Activated CD8-positive, alpha-beta memory T cell treated with anti-CD3 and anti-CD28 coated beads, Interleukin-2, amount 10 ng/mL, durations not matched to agents 7 days and 5 days (primary cell): ENCODE measurements at places on chromosomes 6 and 20.

- DNase-seq, result peak; percentile 54
Measured at GRCh38 chr6:1604158-1605003, 5.3 kb upstream of the FOXC1 start.

DNA sequence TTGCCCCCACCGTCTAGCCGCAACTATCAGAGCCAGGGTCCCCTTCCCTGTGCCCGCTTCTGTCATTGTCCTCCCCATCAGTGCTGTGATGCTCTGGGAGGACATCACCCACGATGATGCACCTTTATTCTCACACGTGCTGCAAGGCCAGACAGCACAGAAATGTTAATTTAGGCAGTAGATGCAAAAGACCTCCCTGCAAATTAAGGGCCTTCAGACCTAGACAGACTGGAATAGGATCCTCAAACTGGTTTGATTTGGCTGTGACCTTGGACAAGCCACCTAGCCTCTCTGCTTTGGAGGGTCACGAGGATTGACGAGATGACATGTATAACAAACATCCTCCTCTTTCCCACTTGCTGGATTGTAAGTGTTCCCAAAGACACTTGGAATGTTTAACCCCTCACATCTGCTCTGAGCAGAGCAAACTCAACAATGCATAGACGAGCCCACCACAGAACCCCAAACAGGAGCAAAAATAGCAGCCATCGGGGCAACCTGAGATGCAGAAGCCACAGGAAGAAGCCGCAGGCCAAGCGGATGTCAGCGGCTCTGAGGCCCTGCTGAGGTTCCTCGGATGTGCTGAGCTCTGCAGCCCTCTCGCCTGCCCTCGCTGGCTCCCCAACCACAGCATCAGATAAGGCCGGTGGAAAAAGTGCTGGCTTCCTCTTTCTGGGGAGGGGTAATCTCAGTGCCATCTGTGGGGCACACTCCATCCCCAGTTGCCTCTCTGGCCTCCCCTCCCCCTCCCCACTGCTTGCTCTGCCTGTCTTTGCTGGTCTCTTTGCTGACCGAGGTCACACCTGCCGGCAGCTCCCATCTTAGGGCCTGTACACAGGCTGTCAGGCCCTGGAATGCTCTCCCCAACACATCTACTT lies 35.3 kb downstream of the TOX2 start:
- peak; percentile 96 for DNase-seq

- no peak for DNase-seq
Measured at GRCh38 chr6:125888989-125889656, 67.4 kb upstream of the HINT3 start.

- DNase-seq, result no peak
Measured at GRCh38 chr6:150352321-150353296, 16.2 kb upstream of the IYD start.

DNA sequence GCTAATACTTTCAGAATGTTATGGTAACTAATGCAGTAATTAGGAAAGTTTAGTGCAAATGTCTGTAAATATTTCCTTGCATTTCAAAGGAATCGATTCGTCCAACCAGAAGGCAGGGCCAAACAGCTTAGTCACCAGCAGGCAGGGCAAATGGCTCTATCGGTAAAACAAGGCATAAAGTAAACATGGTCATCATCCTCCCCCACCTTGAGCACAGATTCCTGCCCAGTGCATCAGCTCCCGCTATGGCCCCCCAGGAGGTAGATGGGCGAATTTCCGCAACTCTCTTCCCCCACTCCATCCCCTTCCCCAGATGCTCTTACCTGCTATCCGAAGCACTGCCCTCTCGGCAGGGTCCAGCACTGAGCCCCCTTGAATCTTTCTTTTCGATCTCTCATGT lies 103.8 kb upstream of the BEND6 start:
- DNase-seq, result no peak

DNA sequence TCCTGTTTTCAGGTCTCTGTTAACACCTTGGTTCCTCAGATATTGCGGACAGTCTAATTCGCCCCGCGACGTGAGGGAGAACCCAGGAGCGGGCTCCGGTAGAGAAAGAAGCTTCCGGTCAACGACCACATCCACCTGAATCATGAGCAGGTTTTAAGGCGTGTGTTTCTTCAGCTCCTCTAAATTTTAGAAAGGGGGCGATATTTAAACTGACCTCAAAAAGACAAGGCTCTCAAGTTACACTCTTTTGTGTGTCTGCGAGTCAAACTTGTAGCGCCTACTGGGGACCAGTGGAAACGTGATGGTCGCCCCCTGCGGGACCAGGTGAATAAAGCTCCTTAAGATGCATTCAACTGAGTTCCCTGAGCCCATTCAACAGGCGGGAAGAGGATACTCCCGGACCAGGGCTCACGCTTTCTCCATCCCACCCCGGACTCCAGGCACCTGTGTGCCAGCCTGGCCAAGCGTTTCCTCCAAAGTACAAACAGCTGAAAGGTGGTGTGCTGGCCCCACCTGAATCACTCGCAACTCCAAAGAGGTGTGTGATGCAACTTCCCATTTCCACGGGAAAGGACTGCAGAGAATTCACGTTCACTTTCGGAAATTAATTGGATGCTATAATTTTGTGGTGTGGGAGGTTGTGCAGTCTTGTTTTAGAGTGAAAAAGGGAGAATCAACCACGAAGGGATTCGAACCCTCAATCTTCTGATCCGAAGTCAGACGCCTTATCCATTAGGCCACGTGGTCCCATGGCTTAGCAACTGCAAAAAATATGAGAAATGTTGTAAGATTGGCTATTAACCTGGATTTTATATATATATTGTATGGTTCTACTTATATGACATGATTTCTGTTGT lies 17.0 kb downstream of the GPX5 start:
- peak; percentile 60 for DNase-seq

- no peak for DNase-seq
Measured at GRCh38 chr6:72865467-72865866, 243.6 kb downstream of the KCNQ5 start.

GRCh38 chr6:26483727-26484126 lies 16.4 kb upstream of the BTN1A1 start:
- DNase-seq, result no peak

DNA sequence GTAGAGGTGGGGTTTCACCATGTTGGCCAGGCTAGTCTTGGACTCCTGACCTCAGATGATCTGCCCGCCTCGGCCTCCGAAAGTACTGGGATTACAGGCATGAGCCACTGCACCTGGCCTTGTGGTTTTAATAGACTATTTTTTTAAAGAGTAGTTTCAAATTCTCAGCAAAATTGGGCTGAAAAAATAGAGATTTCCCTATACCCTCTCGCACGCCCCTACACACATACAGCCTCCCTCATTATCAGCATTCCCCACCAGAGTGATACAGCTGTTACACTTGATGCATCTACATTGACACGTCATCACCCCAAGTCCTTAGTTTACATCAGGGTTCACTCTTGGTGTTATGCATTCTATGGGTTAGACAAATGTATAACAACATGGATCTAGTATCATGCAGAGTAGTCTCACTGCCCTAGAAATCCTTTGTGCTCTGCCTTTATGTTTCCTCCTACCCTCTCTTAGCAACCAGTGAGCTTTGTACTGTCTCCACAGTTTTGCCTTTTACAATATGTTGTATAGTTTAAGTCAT lies 103.6 kb downstream of the CDYL start:
- DNase-seq, result no peak

- no peak for DNase-seq
Measured at GRCh38 chr6:47524136-47524845, 46.7 kb downstream of the CD2AP start.

GRCh38 chr6:133837801-133838349 lies 51.0 kb upstream of the TCF21 start:
- peak; percentile 70 for DNase-seq

GRCh38 chr6:36596356-36596755 lies 2.2 kb downstream of the SRSF3 start:
- no peak for DNase-seq

DNA sequence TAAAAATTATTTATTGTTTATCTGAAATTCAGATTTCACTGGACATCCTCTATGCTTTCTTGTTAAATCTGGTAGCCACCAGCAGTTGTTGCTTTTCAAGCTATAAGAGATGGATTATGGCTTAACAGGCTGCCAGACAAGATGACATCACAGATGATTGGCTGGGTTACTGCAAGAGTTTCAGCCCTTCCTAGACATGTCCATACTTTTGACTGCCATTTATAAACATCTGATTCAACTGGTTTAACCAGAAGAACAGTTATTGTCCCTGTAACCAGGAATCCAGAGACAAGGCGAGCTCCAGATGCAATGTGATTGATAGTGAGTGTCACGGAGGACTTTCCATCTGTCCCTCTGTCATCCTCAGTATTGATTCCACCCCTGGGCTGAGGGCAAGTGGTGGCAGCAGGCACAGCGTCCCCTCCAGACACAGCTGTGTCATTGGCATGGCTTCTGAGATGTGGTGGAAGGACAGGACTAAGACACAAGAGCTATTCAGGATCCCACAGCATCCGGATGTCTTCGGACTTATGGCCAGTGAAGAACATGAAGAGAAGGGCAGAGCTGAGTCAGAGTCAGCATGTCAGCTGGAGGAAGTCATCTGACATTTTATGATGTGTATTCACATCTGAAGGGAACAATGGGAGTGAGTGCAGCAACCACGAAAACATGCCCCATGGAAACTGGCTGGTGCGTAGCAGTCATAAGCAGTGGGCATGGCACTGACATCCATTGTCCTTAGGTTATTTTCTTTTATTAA lies 284.5 kb upstream of the CDYL start:
- no peak for DNase-seq

DNA sequence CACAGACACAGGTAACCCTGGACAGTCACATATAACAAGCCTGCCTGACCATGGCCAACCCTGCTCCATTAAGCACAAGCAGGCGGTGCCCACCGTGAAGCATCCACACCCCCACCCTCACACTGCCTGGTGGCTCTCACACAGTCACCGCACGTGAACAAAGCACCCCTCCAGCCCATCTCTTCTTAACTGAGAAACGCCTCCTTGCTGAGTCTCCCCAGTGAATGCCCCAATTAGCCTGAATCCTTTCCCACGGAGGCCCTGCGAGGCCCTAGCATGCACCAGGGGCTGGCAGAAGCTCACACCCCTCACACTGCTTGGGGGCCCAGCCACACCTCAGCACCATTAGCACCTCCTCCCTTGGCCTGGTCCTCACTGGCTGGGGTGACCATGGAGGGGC lies 72.3 kb downstream of the GRM4 start:
- DNase-seq, result no peak

DNA sequence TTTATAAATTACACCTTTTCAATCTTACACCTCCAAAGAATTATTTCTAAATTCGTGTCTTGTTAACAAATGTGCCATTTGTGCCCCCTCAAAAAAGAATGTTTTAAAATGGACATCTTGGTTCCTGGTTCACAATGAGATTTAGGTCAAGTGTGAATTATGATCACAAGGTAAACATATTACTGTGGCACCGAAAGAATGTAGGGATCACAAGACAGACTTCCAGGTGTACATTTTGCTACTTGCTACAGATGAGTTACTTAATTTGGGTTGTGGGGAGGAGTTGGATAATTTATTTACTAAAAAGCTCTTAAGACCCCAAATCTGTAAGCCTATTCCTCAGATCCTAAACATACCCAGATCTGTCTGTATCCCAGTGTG lies 25.0 kb upstream of the ADTRP start:
- DNase-seq, result no peak

- no peak for DNase-seq
Measured at GRCh38 chr6:134035823-134036296, 16.6 kb downstream of the SLC2A12 start.

- peak; percentile 22 for DNase-seq
Measured at GRCh38 chr20:17500271-17500670, 30.9 kb downstream of the BFSP1 start.

GRCh38 chr6:158416883-158417759 lies 104.9 kb downstream of the TULP4 start:
- no peak for DNase-seq

- no peak for DNase-seq
Measured at GRCh38 chr6:106177786-106178185, 91.7 kb downstream of the PRDM1 start.

GRCh38 chr20:45857882-45858216 lies 435 bp downstream of the ZSWIM3 start:
- DNase-seq, result peak; percentile 74

DNA sequence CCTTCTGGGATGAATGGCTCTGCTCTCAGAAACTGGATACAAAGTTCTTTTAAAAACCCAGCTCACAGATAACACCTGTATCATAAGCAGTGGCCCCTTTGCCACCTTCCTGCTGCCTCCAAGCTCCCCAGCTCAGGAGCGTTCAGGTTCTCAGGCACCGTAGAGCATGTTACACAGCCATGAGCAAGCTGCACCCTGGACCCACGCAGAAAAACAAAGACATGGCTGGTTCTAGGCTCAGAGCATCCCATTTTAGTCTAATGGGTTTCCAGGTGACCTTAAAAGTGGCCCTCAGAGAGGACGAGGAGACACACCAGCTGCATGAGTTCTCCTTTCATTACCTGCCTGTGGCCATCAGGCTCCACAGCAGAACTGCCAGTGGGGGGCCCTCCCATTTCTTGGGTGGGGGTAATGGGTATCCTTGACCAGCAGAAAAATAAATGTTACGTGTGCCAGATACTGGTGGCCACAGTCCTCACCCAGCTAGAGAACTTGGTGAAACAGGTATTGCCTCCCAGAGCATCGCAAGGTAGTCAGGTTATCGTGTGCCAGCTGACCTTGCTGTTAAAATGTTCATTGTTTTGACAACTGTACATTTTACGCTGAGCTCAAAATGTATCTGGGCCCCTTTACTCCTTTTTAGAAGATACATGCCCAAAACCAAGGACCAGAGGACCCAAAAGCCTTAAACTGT lies 7.5 kb downstream of the PSMA7 start:
- DNase-seq, result no peak

- DNase-seq, result no peak
Measured at GRCh38 chr6:135883045-135883444, 31.5 kb downstream of the PDE7B start.
